ENCODE measurements at places on chromosomes 6 and 20.

GRCh38 chr6:63724721-63725120, 89.1 kb downstream of the PHF3 start:
- DNase-seq, result no peak

- peak; percentile 60 for DNase-seq
Measured at GRCh38 chr6:83920017-83920416, 60.5 kb downstream of the CYB5R4 start.

DNA sequence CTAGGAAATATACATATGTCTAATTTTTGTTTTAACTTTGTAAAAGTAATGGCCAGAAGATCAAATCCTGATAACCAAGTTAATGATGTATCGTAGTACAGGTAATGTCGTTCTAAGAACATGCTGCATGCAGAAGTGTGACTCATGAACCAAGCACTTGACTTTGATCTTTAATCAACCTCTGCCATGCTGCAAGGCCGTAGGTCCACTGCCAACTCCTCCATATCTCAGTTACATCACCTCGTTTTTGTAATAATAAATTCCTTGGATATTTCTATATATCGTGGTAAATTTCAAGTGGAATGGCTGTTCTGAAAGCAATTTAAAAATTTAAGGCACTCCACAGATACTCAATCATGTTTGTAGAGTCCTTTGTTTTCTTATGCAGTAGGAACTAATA, 771.7 kb downstream of the EPHA7 start:
- DNase-seq, result no peak

DNA sequence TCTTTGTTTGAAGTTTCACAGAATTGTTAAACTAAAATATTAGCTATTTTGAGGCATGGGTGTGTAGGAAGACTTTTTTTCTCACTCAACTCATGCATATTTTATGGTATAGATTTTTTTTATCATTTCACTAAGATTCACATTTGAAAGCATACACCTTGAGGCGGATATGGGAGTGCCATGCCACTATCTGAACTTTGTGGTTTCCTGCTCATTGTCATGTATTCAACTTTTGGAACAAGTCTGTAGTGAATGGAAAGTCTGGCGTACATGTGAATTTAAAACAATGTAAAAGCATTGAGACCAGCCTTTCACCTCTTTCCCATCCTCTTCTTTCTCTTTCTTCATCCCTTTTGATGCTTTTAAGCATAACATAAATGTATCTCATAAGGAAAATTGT, 147.9 kb downstream of the TPBG start:
- DNase-seq, result no peak

DNA sequence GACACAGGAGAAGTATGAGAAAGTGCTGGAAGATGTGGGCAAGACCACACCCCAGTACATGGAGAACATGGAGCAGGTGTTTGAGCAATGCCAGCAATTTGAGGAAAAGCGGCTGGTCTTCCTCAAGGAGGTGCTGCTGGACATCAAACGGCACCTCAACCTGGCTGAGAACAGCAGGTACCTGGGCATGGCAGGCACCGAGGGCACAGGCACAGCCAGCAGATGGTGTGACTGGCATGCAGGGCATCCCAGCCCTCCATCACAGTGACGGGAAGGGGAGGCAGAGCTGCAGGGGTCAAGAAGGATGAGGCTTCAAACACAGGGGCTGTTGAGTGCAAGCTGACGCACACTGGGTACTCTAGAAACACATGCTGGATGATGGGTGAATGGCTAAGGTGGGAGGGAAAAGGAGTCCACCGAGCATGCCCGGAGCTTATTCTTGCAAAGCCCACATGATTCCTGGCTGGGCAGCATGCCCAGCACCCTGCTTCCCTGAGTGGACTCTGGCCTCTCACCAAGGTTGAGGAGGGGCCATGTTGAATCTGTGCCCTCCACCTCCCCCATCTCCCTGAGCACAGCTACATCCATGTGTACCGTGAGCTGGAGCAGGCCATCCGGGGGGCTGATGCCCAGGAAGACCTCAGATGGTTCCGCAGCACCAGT, 26.3 kb downstream of the SPDEF start:
- DNase-seq, result no peak

DNA sequence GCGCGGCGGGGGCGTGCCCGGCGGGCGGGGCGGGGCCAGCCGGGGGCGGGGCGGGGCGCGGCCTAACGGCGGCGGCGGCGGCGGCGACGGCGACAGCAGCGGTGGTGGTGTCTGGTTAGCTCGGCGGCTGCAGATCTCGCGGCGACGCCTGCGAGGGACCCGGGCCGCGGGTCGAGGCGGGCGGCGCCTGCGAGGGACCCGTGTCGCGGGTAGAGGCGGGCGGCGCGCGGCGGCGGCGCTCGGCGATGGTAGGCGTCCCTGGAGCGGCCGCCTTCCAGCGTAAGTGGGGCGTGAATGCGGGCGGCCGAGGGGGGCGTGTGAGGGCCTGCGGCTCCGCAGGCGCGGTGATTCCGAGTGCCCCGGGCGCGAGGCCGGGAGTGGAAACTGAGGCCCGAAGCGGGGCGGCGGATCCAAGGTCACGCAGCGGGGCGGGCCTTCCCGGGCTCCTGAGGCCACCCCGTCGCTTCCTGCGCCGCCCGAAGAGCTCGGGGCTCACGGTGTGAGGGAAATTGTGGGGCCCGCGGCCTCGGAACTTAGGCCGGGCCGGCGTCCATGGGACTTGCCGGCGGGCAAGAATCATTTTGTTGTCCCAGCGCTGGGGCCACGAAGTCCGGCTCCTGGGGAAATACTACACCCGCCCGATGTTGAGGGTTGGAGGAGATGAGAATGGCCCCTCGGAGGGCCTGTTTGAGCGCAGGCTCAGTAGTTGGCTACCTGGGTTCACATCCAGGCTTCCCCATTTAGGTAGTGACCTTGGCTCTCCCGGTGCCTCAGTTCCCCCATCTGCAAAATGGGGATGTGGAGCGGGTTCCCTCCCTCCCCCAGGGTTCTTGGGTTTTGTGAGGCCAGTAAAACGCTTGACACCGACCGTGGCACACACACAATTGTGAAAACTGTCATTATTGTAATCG, at the start of gene CBFA2T2:
CBFA2T2 (plus strand) TSS at position 74 of the 911 bp plus-strand sequence; CDS start at position 246, 172 bp downstream.
- peak; percentile 55 for DNase-seq

DNA sequence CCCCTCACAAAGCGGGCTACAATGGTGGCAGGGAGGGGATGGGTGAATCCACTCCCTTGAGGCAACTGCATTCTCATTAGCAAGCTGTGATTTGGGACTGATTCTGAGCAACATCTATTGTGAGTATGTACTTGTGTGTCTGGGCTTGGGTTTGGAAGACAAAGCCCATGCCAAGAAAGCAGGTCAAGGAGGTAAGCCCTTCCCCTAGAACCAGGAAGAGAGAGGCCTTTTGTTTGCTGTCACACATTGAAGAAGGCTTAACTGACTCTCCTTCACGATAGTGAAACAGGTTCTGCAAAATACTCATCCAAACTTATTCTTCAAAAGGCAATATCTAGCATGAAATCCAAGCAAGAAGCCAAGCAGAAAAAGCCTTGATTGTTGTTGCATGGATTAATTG, 403.1 kb upstream of the ID4 start:
- no peak for DNase-seq

DNA sequence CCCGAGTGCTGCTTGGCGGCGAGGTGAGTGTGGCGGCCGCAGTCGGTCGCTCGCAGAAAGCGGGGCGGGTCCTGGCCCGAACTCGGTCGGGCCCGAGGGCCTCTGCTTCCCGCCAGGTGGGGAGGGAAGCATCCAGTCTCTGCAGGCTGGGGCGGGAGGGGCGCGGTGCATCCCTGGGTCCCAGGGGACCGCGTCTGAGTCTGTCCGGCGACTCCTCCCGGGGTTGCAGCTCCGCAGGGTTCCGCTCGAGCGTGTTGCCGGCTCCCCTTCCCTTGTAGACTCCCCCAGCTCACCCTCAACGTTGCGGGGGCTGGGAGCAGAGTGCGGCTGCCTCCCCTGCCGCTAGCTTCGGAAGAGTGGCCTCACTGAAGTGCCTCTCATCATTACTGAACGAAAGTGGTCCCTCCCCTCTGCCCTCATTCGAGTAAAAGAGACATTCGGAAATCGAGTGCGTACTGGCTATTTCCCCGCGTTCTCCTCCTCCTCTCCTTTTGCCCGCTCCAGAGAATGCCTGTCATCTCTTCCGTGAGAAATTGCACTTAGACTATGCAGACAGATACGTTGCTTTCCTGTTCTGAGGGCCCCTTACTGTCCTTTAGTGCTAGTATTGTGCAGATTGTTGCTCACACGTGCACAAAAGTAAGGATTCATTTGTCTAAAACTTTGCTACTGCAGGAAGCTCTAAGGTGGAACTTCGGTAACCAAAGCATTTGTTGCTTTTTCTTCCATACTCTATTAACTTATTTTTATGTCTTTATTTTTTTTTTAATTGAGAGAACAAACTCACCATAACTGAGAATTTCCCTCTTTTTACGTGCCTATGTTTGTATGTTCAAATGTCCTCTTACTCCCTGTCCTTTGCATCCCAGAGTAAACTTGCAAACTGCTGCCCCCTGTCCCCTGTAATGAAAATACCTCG, 751 bp downstream of the MAP3K4 start:
- peak; percentile 70 for DNase-seq

DNA sequence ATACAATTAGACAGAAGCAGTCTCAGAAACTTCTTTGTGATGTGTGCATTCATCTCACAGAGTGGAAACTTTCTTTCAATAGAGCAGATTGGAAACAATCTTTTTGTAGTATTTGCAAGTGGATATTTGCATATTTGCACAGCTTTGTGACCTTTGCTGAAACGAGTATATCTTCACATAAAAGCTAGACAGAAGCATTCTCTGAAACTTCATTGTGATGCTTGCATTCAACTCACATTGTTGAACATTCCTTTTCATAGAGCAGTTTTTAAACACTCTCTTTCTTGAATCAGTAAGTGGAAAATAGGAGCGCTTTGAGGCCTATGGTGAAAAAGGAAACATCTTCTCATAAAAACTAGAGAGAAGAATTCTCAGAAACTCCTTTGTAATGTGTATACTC, 657.9 kb upstream of the ZNF337 start:
- DNase-seq, result no peak

- DNase-seq, result no peak
Measured at GRCh38 chr6:37150314-37150713, 19.6 kb upstream of the PIM1 start.

GRCh38 chr20:16418616-16419015, 154.6 kb downstream of the KIF16B start:
- DNase-seq, result no peak
